ENCODE measurements at places on chromosomes 1 and 21. TPM values are rescaled to one million over a fixed set of nuclear protein-coding genes. Genes with fewer than 3 reads are reported as not detected.

Gene ZNF697
- total RNA-seq = 5.9 TPM

Gene TSTD1
- 112 TPM for total RNA-seq

Gene ANKRD65
- total RNA-seq = 2.7 TPM

Gene CR1L
- total RNA-seq = not detected

Gene TATDN3
- 6.0 TPM for total RNA-seq

Gene ANGPTL3
- not detected for total RNA-seq

Gene UBXN10
- 0.39 TPM for total RNA-seq

Gene LCE3D
- total RNA-seq = not detected

Gene LENEP
- 3.9 TPM for total RNA-seq

Gene CD1E
- not detected for total RNA-seq

Gene EDARADD
- 2.7 TPM for total RNA-seq

Measured in placental epithelial cell (primary cell).